ENCODE measurements at places on chromosomes 3 and 15.

DNA sequence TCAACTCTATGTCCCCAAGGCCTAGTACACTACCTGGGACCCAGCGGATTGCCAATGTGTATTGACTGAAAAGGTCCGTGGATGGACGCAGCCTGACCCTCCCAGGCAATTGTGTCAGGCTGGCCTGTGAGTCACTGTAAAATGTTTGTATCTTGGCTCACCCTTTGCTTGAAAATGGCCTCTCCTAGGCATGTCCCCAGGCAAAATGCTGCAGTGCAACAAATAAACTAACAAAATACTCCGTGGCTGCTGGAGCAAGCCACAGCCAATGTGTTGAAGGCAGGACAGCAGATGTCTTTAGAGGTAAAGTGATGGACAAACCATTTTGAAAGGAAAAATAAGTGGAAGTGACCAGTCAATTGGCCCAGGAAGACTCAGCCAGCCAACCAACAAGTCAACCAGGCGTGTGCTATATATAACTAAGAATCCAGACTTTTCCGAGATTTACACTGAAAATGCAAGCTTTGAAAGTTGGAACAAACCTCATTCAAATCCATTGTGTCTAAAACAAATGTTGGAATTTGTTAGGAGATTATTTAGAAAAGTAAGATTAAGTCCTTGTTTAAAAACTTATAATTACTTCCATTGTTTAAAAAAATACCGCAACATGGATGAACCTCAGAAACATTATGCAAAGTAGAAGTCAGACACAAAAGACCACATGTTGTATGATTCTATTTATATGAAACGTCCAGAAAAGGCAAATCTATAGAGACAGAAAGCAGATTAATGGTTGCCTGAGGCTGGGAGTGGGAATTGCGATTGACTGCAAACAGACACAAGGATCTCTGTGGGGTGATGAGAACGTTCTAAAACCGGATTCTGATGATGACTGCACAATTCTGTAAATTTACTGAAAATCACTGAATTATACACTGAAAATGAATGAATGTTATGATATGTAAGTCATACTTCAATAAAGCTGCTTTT lies 191.2 kb downstream of the TLE3 start:
- peak; percentile 40 for DNase-seq

- DNase-seq, result peak; percentile 69
These were observed 11.5 kb downstream of the ITPR1 start for GRCh38 chr3:4504340-4505261.

DNA sequence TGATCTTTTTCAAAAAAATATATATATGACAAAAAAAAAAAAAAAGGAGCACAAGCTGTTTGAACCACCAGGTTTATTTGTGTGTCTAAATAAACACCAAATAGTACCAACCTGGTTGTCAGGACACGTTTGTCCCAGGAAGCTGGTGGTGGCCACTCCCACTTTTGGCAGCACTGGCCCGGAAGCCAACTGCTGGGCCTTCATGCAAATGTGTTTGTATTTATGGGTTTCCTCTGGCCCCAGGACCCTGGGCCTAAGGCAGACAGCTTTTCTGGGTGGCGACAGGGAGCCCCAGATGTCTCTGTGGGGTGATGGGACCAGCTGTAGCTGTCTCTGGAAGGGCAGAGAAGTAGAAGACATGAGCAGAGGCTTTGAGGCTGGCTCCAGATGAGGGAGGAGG lies 31.6 kb downstream of the PRKCD start:
- peak; percentile 14 for DNase-seq

GRCh38 chr3:117893638-117894037 lies 1141.0 kb downstream of the IGSF11 start:
- DNase-seq, result no peak

DNA sequence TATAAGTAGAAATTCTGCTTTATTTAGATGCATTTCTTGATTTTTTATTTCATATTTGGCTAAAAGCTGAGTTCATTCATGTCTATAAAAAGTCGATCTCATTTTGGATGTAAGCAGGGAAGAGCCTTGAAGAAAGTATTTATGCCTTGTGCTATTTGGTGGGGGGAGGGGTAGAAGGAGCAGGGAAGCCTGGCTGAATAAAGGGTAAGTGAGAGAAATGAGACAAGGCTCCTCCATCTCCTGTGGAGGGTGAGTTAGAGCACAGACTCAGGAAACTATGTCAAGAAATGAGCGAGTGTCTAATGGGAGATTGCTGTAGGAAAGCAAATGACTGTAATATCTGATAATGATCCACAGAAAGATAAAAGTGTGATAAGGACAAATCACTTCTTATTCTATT lies 121.8 kb upstream of the ATP11B start:
- no peak for DNase-seq

DNA sequence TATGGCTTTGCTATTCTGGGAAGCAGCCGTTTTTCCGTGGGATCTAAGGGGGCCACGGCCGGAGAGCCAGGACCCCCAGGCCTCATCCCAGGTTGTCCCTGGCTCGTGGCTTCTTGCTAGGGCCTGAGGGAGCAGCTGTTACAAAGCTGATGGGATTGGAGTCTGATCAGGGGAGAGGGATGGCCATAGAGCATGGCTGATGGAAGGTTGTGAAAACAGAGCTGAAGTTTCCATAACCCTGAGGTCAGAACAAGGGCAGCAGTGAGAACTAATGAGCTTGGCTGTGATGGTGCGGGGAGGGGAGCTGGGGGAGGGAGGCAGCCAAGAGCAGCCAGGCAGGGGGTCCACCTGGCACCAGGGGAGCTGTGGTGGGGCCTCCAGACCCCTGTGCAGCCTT lies 63.0 kb downstream of the LINGO1 start:
- DNase-seq, result no peak

DNA sequence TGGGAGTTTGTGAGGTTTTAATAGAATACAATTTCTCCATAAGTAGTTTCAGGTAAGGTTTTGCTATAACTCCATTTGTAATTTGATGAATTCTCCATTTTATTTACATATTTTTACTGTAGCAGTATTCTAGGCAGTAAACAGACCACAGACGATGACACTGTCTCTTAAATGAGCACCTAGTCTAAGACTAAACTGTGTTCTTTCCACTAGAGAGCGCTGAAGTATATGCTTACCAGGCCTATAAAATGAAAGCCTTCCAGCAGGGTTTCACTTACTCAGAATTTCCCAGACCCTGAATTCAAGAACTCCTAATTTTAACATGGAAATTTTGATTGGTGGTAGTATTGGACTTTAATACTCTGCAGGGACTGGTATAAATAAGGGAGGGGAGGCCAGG lies 41.6 kb downstream of the POLG start:
- no peak for DNase-seq

GRCh38 chr15:101313041-101313761 lies 18.2 kb upstream of the SNRPA1 start:
- no peak for DNase-seq

All from MCF 10A (cell line).